Right lobe of liver (tissue), 6 donors: ENCODE measurements at places on chromosomes 6 and 20. TPM values are rescaled to one million over a fixed set of nuclear protein-coding genes. Genes with fewer than 3 reads are reported as not detected.

- no peak overlapping the region for H3K4me3 ChIP-seq
- H3K27ac ChIP-seq: no peak overlapping the region
- DNase-seq: no peak
These were observed 57.8 kb upstream of the EDN1 start for GRCh38 chr6:12232339-12232738.

DNA sequence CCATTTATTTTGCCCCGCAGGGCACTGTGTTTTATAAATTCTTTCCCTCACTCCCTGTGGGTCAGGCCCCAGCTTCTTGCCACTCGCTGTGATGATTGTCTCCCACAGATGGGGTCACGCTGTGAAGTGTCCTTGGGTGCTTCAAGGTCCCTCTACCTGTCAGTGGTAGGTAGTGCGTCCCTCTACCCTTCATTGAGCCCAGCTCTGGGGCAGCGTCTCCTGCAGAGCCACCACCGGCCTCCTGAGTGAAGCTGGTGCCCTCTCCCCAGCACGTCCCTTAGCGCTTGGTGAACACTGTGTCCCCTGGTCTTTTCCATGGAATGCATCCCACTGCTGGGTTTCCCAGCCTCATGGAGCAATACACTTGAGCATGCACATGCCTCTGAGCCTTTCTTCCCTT, 108.2 kb downstream of the NRN1 start:
- no peaks in the 10 kb centered on the region for H3K27me3 ChIP-seq
- DNase-seq: no peak

DNA sequence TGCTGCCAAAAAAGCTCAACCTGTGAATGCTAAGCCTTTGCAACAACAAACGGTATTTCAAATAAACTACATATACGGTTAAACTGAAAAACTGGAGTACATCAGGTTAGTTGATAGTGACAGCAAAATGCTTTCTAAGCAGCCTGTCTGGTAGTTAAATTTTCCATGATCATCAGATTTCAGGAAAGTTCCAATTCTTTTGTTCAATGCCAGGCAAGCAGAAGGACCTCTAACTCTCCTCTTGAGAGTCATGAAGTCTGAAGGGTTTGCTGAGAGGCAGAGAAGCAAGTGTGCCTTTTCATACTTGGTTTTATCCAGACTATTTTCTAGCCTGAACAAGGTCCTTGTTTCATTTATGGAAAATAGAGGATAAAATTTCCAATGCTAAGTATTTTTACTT, 4.5 kb downstream of the FLRT3 start:
- no peaks in the 10 kb centered on the region for H3K27me3 ChIP-seq
- no peaks in the 10 kb centered on the region for H3K4me1 ChIP-seq
- no peak overlapping the region for H3K27ac ChIP-seq
- no peaks in the 10 kb centered on the region for H3K36me3 ChIP-seq
- H3K4me3 ChIP-seq: no peak overlapping the region

- no peak for DNase-seq
- H3K27me3 ChIP-seq: no peaks in the 10 kb centered on the region
- no peak overlapping the region for H3K4me3 ChIP-seq
- H3K4me1 ChIP-seq: no peaks in the 10 kb centered on the region
- H3K36me3 ChIP-seq: no peaks in the 10 kb centered on the region
These were observed 294.0 kb downstream of the ADGB start for GRCh38 chr6:146892613-146893401.

DNA sequence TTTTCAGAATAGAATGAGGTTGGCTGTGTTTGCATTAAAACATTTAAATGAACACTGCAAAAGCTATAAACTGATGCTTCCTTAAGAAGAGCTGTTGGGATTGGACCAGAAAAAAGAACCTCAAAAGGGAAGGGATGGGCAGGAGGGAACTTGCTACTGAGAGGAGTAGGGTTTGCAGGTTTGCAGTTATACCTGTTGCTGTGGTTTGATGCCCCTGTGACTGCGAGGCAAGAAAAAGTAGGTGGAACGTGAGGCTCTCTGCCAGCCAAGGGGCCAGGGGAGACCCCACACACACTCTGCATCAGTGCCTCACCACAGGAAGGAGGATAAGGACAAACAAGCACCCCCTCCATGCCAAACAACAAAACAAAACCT, 197.2 kb downstream of the BCAS1 start:
- no peaks in the 10 kb centered on the region for H3K27me3 ChIP-seq
- H3K36me3 ChIP-seq: no peaks in the 10 kb centered on the region
- DNase-seq: no peak
- H3K4me3 ChIP-seq: no peak overlapping the region
- no peak overlapping the region for H3K27ac ChIP-seq

DNA sequence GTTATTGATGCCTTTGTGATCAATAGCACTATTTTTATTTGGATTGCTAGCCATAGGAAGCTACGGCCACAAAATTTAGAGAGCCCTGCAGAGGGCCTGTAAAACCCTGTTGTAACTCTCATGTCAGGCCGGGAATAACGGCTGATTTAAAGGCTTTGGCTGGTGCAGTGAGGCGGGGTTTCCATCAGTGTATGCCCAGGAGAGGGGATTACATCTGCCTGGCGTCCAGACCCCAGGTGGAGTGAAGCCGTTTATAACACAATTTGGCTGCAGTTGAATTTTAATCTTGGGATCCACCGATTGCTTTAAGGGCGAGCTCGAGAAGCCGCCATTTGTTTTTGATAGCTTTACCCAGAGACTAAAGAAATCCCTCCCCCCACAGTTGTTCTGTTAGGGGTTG, 29.1 kb upstream of the APCDD1L start:
- no peak overlapping the region for H3K4me3 ChIP-seq
- no peaks in the 10 kb centered on the region for H3K4me1 ChIP-seq

- H3K36me3 ChIP-seq: no peaks in the 10 kb centered on the region
- DNase-seq: no peak
- no peak overlapping the region for H3K27ac ChIP-seq
- H3K27me3 ChIP-seq: no peaks in the 10 kb centered on the region
- H3K4me1 ChIP-seq: no peaks in the 10 kb centered on the region
These were observed 116.6 kb downstream of the FOXC1 start for GRCh38 chr6:1726341-1726768.

DNA sequence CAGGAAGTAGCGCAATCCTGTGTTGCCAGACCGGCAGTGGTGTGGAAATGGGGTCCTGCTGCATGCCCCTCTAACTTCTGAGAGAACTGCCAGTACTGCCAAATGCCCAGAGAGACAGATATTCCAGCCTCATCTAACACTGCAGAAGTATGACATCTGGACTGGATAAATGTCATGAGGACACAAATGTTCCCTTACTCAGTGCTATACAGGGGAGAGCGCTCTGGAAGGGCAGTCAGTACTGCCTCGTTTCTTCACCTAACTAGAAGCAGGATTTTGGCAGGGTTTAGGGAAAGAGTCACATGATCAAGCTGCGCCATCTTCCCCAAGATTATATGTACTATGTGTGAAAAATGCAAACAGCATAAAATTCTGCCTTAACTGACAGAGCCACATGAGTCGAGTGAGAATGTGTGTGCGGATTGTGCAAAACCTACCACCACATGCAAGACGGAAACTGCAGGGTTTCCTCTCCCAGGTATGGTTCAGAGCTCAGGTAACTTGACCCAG, 59.7 kb downstream of the B4GALT5 start:
- H3K27ac ChIP-seq: no peak overlapping the region
- DNase-seq: no peak
- H3K4me3 ChIP-seq: no peak overlapping the region
- H3K36me3 ChIP-seq: peaks cover 6% of the 10 kb centered on the region
- peaks cover 29% of the 10 kb centered on the region for H3K4me1 ChIP-seq

CENPW gene
- total RNA-seq: 1.2 TPM
